Endothelial cell (in vitro differentiated cells): ENCODE measurements at places on chromosomes 7 and 10. TPM values are rescaled to one million over a fixed set of nuclear protein-coding genes. Genes with fewer than 3 reads are reported as not detected.

CHCHD3 gene
- total RNA-seq: 55.6 TPM

COL28A1 gene
- not detected for total RNA-seq

NAT16 gene
- total RNA-seq: not detected

CASTOR2 gene
- total RNA-seq: 52.4 TPM

- H3K4me3 ChIP-seq: no peak overlapping the region
- no peak overlapping the region for H3K27ac ChIP-seq
- H3K4me1 ChIP-seq: no peaks in the 10 kb centered on the region
- no peak for DNase-seq
- H3K27me3 ChIP-seq: peaks cover 2% of the 10 kb centered on the region
- H3K36me3 ChIP-seq: no peaks in the 10 kb centered on the region
Measured at GRCh38 chr10:8696746-8697145, 642.3 kb downstream of the GATA3 start.

GRCh38 chr7:7103343-7104313 is 78.7 kb upstream of the C1GALT1 start:
- DNase-seq: no peak
- H3K36me3 ChIP-seq: no peaks in the 10 kb centered on the region
- peaks cover 4% of the 10 kb centered on the region for H3K27me3 ChIP-seq
- H3K4me1 ChIP-seq: peaks cover 21% of the 10 kb centered on the region

- H3K36me3 ChIP-seq: no peaks in the 10 kb centered on the region
- no peak for DNase-seq
- no peak overlapping the region for H3K4me3 ChIP-seq
- H3K27ac ChIP-seq: no peak overlapping the region
- H3K4me1 ChIP-seq: no peaks in the 10 kb centered on the region
Measured at GRCh38 chr7:159139639-159140038, 5.0 kb downstream of the VIPR2 start.

GRCh38 chr10:6014241-6014761 is 37.0 kb upstream of the IL15RA start:
- peaks cover 7% of the 10 kb centered on the region for H3K27me3 ChIP-seq
- no peaks in the 10 kb centered on the region for H3K36me3 ChIP-seq
- H3K27ac ChIP-seq: no peak overlapping the region
- no peak overlapping the region for H3K4me3 ChIP-seq
- peak; percentile 65 for DNase-seq
- H3K4me1 ChIP-seq: peaks cover 6% of the 10 kb centered on the region

GRCh38 chr10:77746047-77746707 is 108.6 kb upstream of the KCNMA1 start:
- H3K4me1 ChIP-seq: no peaks in the 10 kb centered on the region
- no peaks in the 10 kb centered on the region for H3K36me3 ChIP-seq
- peaks cover 3% of the 10 kb centered on the region for H3K27me3 ChIP-seq
- H3K4me3 ChIP-seq: no peak overlapping the region

DNA sequence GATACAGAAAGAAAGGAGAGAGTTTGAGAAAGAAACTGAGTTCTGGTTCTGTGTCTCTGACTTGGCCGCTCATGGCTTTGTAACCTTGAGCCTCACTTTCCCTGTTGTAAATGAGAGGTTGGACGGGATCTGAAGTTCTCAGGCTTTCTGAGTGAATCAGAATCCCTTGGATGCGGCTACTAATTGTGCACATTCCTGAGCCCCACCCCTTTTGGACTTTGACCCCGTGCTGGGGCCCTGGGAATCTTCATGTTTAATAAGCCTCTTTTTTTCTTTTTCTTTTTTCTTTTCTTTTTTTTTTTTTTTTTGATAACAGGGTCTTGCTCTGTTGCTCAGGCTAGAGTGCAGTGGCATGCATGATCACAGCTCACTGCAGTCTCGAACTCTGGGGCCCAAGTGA is 26.9 kb downstream of the SLC25A28 start:
- no peaks in the 10 kb centered on the region for H3K27me3 ChIP-seq
- H3K4me1 ChIP-seq: no peaks in the 10 kb centered on the region
- H3K36me3 ChIP-seq: no peaks in the 10 kb centered on the region
- DNase-seq: no peak

- no peak for DNase-seq
- H3K36me3 ChIP-seq: no peaks in the 10 kb centered on the region
- no peaks in the 10 kb centered on the region for H3K27me3 ChIP-seq
- no peak overlapping the region for H3K4me3 ChIP-seq
- no peak overlapping the region for H3K27ac ChIP-seq
Measured at GRCh38 chr10:60277656-60278055, 112.0 kb downstream of the ANK3 start.
